Kidney capillary endothelial cell (primary cell): ENCODE measurements at places on chromosomes 1 and 21.

DNA sequence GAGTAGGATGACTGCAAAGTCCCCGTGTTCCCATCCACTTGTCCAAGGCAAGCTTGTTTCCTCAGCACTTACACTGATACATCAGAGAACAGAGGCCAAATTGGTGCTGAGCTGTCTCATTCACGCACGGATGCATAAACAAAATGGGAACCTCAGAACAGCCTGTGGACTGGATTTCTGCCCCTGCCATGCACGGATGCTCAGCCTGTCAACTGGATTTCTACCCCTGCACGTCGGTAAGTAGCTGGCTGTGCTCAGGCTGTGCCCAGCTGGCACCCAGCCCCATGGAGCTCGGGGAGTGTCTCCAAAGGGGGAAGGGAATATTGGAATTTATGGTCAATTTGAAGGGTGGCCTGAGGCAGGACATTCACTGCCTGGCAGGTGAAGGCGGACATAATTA lies 40.8 kb upstream of the TMPRSS2 start:
- DNase-seq: no peak

DNA sequence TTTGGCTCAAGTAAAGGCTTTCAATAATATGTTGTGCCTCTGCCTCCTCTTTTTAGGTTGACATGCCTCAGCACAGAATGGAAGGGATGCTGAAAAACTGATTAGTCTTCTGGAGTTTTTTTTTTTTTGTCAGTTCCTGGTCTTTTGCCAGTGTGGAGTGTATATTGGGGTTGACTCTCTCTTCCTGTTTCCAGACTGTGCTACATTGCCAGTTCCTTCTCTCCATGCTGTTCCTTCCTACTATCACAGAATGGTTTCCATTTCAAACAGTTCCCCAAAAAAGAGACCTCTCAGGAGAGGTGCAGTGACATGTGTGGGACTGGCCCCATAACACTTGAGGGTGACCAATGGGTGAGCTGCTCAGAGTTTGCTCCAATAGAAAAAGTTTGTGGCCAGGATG lies 101.7 kb upstream of the ETV3 start:
- no peak for DNase-seq

DNA sequence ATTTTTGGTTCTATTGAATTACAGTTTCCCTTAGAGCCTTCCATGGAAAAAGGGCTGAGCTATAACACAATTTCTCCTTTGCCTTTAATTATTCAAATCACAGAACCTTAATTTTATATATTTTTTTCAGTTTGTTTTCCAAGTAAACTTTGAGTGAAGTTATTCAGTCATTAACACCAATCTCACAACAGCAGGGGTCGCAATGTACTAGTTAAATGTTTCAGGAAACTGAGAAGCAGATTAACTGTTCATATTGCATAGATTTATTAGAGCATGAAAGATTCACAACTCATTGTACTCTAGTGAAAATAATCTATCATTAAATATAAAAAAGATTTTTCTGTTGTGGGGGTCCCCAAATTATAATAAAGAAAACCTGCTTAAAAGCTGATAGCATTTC lies 64.1 kb downstream of the KIFAP3 start:
- peak; percentile 7 for DNase-seq

- peak; percentile 14 for DNase-seq
Observed at GRCh38 chr21:32653326-32653901, 41.2 kb upstream of the CFAP298 start.

DNA sequence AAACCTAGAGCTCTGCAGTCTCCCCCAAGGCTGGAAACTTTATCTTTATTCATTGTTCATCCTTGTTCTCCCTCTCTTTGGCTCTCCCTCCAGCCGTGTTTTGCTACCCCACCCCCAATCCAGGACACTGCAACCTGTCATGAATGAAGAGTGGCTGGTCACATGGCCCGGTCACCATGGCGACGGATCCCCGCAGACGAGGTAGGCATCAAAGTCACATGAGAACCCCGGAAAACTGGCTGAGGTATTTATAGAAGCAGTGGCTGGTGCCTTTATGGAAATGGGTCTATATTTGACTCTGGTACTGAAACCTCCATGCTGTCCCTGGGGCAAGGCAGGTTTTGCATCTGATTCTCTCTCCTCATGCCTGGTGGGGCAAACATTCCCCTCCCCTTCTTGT lies 13.4 kb upstream of the SLC6A17 start:
- DNase-seq: no peak

GRCh38 chr21:26798856-26799751 lies 46.1 kb downstream of the ADAMTS1 start:
- no peak for DNase-seq

GRCh38 chr21:31038376-31038775 lies at the start of gene KRTAP19-8:
Gene KRTAP19-8, minus strand, starts transcription at chr21:31038476. Its CDS starts 33 bp downstream, at chr21:31038443.
- DNase-seq: no peak

DNA sequence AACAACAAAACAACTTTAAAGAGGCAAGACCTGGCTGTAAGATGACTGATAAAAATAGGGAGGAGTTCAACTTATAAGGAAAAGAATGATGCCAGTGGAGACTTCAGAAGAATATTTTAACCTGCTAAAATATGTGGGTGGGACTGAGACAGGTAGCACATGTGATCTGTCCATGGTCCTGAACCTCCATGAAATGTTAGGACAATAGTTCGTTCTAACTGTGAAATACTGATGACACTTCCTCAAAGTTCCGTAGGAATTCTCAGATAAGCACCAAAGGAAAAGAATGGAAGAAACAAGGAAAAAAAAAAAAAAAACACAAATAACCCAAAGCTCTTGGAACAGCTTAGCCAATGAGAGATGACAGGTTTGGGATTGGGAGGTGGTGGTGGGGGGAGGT lies 44.7 kb downstream of the CDC42BPA start:
- no peak for DNase-seq

DNA sequence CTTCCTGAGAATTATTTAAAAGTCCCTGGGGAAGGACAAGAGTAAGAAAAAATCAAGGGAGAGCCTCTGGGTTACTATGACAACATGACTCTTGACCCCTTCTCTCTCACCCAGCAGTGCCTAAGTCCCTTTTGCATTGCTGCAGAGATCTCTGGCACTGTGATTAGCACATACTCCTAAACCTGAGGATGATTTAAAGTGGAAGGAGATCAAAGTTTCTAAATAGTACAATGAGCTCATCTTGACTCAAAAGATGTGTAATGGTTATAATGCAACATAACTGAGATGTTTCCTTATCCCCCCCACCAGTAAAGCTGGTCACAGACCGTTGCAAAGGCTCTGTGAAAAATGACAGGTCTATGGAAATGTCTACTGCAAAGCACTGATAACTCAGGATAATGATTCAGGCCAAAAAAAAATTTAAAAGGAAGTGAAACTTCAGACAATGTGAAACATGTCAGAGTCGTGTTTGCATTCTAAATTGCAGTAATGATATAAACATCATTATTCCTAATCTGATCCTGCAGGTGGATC lies 519.2 kb downstream of the KIF26B start:
- no peak for DNase-seq

DNA sequence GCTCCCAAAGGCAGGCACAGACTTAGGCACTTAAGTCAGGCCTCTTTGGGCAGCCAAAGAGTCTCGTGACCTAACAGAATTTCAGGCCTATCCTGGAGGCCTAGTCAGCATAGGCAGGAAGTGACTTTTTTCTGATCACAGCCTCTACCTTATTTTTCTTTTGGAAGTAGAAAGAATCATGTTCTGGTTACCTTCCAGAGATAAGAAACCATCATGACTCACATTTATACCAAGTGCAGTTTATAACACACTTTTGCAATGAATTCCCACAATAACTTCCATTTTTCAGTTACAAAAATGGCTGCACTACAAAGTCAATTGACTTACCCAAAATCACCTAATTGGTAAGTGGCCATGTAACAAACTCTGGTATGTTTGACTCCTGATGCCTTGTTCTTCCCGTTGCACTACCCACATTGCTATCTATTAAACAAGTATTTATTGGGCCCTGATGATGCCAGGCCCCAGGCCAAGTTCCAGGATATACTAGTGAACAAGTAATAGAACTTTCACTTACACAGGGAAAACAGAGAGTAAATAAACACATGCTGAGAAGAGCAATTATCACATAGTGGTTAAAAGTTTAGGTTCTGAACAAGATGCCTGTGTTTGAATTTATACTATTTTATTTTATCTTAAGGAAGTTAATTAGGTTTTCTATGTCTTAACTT lies 74.3 kb downstream of the SH3GLB1 start:
- DNase-seq: no peak

- no peak for DNase-seq
Observed at GRCh38 chr1:10450836-10451235, 1.0 kb downstream of the CORT start.

DNA sequence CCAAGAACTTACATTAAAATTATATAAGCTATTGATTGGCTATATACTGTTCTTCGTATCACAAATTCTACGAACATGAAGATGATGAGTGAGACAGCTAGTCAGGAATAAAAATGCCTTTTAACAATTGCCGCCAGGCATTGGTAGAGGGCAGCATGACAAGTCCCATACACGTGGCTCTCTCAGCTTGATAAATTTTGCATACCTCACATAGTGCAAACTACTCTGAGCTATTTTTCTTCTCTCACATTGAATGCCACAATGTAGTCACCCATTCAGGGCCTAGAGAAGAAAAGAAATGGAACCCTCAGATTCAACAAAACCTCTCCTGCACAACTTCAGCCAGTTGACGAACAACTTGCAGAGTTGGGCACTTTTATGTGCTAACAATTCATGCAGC lies 27.0 kb upstream of the FMO2 start:
- DNase-seq: no peak

GRCh38 chr1:98516306-98516705 lies 145.2 kb upstream of the SNX7 start:
- DNase-seq: no peak

GRCh38 chr1:32352239-32352745 lies 10.0 kb downstream of the FAM229A start:
- no peak for DNase-seq

GRCh38 chr21:18265944-18266343 lies 21.3 kb downstream of the CHODL start:
- no peak for DNase-seq

GRCh38 chr1:172351346-172351745 lies 69.1 kb upstream of the C1orf105 start:
- no peak for DNase-seq

- no peak for DNase-seq
Observed at GRCh38 chr1:2228157-2228594, at the start of gene SKI. Gene SKI, plus strand, starts transcription at chr1:2228319. Its CDS starts 448 bp downstream, at chr1:2228767.

DNA sequence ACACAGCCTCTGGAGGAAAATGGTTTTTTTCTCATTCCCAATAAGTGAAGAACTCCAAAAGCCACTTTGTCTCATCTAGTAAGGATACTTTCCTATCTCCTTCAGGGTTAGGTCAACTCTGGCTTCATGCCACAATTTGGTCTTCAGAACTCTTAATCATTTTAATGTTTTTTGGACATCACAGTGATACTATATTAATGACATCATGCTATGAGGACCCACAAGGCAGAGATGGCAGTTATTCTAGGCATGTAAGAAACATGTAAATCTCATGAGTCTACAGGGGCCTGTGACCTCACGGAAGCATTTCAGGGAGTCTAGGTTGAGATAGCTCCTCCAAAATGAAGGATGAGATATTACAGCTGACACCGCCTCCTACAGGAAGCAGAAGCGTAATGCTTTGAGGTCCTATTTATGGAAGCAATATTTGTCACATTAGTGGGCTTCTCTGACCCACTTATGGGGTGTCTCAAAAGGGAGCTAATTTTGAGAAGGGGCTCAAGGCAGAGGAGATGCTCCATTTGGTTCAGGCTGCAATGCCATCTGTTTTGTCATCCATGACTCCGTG lies 5.0 kb upstream of the GPR137B start:
- no peak for DNase-seq

- DNase-seq: no peak
Observed at GRCh38 chr1:150563340-150564038, 14.3 kb downstream of the ADAMTSL4 start.

DNA sequence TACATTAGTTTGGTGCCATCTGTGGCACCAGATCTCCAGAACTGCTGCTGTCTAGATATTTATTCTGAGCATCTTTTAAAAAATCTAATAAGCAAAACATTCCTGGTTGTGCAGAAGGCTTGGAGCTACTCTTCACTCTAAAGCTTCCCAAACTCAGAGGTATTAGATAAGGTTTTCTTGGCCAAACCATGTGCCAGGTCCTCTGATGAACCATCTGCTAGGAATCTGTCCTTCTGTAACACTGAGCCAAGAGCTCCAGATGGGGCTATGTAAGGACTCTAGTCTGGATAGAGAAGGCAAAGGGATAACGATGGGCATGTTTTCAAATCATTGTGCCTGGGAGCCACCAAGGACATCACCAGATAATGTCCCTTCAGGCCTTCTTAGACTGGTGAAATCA lies 410.6 kb downstream of the NTNG1 start:
- no peak for DNase-seq

DNA sequence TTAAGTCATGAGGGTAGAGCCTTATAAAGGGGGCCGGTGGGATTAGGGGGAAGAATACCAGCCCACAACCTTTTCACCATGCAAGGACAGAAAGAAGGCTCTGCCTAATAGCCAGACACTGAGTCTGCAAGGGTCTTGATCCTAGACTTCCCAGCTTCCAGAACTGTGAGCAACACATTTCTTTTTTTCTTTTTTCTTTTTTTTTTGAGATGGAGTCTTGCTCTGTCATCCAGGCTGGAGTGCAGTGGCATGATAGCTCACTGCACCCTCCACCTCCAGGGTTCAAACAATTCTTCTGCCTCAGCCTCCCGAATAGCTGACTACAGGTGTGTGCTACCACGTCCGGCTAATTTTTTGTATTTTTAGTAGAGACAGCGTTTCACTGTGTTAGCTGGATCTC lies 1.7 kb upstream of the ARL8A start:
- DNase-seq: no peak

- DNase-seq: no peak
Observed at GRCh38 chr1:22627331-22627730, 9.1 kb upstream of the C1QA start.

DNA sequence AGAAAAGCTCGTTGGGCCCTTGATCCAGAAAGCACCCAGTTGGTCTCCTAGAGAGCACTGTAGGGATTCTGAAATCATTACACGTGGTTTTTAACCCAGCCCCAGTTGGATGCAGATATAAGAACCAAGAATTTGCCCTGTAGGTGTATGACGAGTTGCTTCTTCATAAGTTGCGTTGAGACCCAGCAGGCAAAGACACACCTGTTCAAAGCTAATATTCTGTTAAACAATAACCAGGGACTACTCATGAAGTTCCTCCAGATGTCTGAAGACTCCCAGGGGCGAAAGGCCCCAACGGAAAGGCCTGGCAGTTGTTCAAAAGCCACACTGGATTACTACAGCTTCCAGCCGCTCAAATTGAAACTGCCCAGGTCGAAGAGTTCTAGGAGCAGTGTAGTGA lies 88.6 kb upstream of the HNRNPU start:
- DNase-seq: no peak

- no peak for DNase-seq
Observed at GRCh38 chr1:203072911-203073310, 12.9 kb downstream of the MYOG start.
